ENCODE measurements at places on chromosomes 5 and 9.
A peak's percentile ranks its signal among the peaks of the same experiment; 100 is the strongest.

DNA sequence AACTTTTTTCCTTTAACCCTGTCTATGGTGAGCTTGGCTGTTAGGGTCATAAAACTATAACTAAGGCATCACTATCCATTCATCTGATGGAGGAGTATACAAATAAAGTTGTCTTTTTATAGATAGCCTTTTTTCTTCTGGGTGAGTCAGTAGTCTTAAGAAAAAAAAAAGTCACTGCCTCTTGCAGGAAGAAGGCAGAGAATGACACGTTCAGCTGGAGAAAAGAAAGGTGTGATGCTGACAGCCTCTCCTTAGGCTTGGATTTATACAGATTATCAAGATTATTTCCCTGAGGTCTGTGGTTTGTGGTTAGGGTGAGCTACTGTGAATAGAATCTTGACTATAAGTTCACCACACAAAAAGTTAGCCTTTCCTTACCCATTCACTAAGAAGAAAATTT is 23.0 kb downstream of the EPB41L4B start:
- DNase-seq, result peak; percentile 58

GRCh38 chr9:76419782-76420380 is 25.7 kb upstream of the RFK start:
- DNase-seq, result peak; percentile 50

DNA sequence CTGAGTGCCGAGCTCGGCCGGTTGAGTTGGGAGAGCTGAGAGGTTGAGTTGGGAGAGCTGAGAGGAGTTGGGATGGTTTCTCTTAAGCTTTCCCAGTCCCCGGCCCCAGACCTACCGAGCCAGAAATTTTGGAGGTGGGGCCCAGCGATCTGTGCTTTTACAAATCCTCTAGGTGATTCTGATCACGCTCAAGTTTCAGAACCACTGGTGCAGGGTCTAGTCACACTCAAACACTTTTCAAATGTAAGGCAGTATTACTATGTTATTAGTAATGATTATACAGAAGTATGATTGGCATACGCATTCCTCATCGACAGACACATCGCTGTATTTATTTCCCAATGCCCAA is 256 bp upstream of the CLINT1 start:
- no peak for DNase-seq

DNA sequence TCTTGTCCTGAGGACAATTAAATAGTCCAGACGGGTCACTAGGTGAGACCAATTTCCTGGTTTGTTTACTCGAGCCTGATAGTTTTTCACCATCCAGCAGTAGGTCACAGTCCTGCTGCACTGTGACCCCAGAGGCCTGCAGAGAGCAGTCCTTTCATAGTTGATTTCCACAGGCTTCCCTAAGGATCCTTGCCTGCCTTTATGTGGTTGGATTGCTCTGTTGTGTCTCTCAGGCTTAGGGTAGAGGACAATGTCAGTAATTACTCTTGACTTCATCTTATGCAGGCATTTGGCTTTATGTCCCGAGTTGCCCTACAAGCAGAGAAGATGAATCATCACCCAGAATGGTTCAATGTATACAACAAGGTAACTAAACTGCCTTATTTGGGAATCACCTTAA is 9.0 kb upstream of the CATSPER3 start:
- DNase-seq, result no peak

- no peak for DNase-seq
These were observed 20.6 kb downstream of the EDIL3 start for GRCh38 chr5:84364043-84364442.

DNA sequence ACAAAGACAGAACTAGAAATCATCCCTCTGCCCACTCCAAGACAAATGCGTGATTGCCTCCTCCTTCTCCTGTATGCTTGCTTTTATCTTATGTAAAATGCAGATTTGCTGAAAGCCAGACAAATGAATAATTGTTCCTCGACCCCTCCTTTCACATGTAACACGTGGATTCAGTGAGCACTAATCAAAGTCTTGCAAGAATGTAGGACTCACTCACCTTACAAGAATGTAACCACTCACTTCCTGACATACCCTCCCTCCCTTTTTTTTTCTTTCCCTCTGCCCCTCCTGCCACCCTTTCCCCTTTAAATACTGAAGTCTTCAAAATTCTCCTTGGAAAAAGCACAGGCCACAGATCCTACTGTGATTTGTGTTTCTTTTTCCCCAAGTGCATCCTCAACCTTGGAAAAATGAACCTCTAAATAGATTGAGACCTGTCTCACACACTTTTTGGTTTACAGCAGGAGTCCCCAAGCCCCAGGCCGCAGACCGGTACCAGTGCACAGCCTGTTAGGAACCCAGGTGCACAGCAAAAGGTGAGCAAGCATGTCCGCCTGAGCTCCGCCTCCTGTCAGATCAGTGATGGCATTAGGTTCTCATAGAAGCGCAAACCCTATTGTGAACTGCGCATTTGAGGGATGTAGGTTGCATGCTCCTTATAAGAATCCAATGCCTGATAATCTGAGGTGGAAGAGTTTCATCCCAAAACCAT is 29.4 kb upstream of the HSD17B3 start:
- no peak for DNase-seq

GRCh38 chr5:109825450-109825849 is 135.7 kb downstream of the MAN2A1 start:
- DNase-seq, result no peak

GRCh38 chr9:69820955-69821788 is 555 bp downstream of the CFAP95 start:
- DNase-seq, result no peak

GRCh38 chr5:98069876-98070512 is 703.5 kb upstream of the RGMB start:
- no peak for DNase-seq

DNA sequence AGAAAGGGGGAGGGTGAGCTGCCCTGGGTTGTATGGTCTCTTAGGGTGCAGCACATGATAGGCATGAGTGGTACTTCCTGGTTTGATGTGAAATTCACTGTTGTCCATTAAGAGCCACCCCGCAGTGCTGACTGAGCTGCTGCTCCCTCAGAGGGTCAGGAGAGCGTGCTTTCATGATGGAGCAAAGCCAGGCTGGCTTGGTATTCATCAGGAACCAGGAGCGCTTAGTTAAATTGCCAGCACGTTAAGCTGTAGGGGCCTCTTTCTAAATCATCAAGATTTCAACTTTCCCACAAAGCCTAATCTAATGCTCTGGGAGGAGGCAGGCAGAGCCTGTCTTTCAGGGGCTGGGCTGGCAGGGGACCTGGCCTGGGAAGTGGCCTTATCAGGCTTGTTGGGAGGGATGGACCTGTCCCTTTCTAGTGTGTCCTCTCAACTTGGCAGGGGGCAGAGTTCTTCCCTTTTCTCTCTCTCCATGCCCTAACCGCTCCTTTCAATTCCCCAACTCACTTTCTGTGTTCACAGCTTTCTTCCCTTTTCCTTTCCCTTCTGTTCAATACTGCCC is 7.9 kb downstream of the CYSTM1 start:
- peak; percentile 66 for DNase-seq
